Eye (tissue), 1 donor: ENCODE measurements at places on chromosomes 12 and 14.

DNA sequence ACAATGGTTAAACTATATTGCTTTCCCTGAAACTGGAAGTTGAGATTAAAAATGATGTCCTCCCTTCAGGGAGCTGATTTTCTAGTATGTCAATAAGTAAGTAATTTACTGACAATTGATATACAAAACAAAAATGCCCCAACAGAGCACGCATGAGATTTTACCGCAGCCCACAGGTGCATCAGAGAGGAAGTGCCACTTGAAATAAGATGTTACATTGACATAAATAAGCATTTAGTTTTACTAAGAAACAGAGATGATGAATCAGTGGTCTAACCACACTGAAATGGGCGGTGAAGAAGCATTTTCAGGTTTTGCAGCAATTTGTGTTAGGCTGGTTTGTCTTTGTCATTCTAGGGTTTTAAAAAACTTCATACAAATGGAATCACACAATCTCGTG, 8.8 kb upstream of the CLECL1 start:
- no peak for DNase-seq

- no peak for DNase-seq
Observed at GRCh38 chr14:72742838-72743195, 151.1 kb downstream of the DPF3 start.

DNA sequence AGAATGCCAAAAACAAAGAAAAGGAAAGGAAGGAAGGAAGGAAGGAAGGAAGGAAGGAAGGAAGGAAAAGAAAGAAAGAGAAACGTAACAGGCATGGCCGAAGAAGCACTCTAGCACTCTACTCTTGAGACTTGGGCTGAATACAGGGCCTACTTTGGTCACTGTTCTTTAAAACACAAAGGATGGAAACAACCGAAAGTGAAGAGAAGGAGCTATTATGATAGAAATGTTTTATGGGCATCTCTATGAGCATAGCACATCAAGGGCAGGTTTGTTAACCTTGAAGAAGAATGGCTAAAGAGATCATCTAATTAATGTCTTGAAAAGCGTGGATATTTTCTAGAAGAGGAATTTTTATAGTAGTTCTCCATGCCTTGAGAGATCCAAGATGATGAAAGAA, 15.9 kb upstream of the OTX2 start:
- DNase-seq, result no peak

DNA sequence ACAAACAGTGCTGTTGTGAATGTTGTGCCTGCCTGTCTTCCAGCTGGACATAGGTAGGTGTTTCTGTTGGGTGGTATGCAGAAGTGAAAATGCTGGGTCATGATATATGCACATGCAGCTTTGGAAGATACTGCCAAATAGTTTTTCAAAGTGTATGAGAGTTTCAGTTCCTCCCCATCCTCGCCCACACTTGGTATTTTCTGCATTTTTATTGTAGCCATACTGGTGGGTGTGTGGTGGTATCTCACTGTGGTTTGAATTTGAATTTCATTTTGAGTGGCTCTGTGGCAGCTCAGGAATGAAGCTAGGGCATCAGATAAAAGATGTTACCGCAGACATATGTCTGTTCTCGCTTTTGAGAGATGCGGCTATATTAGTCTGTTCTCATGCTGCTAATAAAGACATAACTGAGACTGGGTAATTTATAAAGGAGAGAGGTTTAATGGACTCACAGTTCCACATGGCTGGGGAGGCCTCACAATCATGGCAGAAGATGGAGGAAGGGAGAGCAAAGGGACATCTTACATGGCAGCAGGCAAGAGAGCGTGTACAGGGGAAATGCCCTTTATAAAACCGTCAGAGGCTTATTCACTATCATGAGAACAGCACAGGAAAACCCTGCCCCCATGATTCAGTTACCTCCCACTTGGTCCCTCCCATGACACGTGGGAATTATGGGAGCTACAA, 183.1 kb downstream of the CAND1 start:
- DNase-seq, result no peak

- DNase-seq, result no peak
Observed at GRCh38 chr12:5723071-5723470, 222.0 kb downstream of the ANO2 start.

GRCh38 chr14:92657457-92658142, 90.8 kb downstream of the LGMN start:
- no peak for DNase-seq

- DNase-seq, result no peak
Observed at GRCh38 chr14:67416810-67417209, 4.8 kb upstream of the PLEK2 start.

DNA sequence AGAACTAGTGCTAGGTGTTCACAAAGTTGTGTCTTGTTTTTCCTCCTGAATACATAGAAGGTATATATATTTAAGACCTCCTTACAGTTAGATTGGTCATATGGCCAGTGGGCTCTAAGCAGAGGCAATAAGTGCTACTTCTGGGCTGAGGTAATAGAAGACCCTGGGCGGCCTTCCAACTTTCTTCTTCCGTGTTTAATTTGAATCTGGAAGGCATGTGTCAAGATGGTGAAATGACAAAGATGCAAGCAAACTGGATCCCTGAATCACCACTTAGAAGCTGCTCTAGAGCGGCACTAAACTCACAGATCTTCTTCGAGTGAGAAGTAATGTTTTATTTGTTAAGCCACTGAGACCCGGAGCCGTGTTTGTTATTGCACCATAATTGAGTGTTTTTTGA, 201.0 kb upstream of the GZMB start:
- no peak for DNase-seq

GRCh38 chr12:52209321-52209720, 17.5 kb upstream of the KRT80 start:
- DNase-seq, result no peak

DNA sequence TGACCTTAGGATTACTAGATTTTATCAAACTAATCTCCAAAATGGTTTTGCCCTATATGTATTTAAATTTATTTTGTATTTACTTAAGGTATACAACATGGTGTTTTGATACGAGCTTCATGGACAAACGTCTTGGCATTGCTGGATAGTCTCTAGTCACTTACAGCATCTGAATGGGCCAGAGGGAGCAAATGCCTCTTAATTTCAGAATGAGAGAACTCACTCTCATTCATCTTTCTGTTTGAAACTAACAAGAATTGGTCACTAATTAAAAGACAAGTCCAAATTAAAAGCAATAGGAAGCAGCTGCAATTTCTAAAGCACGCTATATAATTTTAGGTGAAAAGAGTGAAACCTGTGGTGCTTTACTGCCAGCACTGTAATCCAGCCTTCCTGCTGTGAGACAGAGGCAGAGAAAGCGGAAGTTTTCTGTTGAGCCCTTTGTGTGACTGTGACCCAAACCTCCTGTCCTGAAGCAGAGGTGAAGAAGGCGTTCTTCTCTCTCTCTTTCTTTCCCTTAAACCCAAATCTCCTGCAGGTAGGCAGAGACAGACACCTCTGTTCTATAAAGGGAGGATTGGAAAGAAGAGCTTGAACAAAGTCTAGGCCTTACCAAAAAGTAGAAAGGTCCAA, 184.6 kb upstream of the NAV3 start:
- no peak for DNase-seq

DNA sequence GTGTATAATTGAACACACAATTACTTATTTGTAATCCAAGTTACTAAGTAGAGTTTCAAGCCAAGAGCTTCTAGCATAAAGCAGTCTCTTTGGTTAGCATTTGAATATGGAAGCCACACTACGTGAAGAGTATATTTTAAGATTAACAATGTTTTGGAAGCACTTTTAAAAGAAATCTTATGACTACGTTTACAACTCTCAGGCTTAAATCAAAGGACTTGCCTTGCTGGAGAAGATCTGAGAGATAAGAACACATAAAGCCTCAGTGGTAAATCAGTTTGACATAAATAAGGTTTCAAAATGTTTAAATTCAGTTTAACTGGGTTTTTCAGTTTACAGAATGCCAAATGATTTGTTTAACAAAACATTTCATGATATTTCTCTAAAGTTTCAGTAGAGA, 161.9 kb upstream of the PDE3A start:
- no peak for DNase-seq
